ENCODE measurements at places on chromosomes 2 and 18.

- DNase-seq: no peak
Observed at GRCh38 chr2:233242231-233242927, 9.1 kb upstream of the ATG16L1 start.

DNA sequence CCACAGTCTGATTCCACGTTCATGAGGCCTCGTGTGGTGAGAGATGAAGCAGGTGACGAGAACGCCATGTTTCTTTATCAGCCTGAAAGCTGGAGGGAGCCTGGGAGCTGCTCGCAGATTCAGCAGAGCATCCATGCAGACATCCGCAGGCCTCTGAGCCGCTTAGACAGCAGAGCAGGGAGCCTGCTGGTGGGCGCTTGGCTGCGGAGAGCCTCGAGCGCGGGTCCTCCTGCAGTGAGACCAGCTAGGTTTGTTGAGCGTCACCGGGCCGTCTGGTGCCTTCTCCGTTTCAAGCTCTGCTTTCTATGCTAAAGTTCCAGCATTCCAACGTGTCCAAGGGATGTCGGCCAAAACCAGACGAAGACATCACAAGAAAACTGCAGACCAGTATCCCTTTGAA lies 27.6 kb downstream of the CTDP1 start:
- no peak for DNase-seq

- no peak for DNase-seq
Observed at GRCh38 chr18:62606106-62606505, 83.3 kb downstream of the ZCCHC2 start.

DNA sequence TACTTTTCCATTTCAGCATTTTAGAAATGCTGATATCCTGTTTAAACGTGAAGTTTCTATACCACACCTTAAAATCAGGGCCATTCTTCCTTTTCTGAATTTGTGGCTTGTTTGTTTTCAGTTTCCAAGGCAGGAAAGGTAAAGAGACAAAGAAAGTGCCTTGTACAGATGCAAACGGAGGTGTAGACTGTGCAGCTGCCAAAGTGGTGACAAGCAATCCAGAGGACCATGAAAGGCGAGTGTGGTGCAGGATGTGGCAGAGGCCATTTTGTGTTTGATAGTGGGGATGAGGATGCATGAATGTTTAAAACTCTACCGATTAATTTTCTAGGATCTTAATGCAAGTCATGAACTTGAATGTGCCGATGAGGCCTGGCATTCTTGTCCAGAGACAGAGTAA lies 733 bp downstream of the C2orf74 start:
- DNase-seq: no peak

DNA sequence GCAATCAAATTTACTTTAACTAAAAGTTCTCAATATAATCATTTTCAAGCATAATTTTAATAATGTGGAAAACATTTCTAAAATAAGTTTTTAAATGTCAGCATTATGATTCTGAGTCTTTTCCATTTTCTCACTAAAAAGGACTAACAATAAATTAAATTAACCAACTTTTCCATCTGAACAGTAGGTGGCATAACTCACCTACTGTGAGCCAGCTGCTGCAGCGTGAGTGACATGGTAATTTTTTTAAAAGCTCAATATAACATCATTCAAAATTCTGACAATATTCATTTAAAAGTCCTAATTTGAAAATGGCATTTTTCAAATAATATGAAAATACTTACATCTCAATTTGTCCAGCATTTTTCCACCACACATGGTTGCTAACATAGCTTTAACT lies 66.5 kb downstream of the DTNB start:
- DNase-seq: no peak

DNA sequence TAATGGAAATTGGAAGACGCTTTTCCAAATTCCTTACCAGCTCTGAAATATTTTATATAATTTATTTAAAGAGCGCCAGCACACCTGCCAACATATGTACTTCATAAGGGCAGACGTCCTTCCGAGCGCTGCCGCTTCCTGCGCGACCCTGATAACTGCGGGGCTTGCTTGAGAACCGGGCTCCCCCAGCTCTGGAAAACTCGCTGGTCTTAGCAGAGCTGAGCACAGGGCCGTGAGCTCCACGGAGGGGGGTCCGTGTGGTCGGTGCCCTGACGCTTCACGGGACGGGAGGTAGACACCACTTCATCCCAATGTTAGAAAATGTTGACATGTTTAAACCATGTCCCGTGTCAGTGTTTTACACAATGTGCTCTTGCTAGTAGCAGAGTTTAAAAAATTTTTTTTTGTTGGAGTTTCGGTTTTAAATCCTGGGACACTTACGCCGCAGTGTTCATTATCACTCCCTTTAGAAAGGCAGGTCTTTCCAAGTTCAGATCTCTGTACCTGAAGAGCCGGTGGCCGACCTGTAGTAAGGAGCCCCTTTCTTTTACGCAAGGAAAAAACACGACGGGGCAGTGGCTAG lies 1.6 kb downstream of the NFATC1 start:
- no peak for DNase-seq

GRCh38 chr2:62340994-62341484 lies 145.1 kb downstream of the B3GNT2 start:
- DNase-seq: no peak

Measured in activated T-helper 1 cell treated with Interleukin-2 at 50 U/mL for 16 hours (primary cell).